Effector memory CD4-positive, alpha-beta T cell (primary cell): ENCODE measurements at places on chromosomes 6 and 20.
A peak's percentile ranks its signal among the peaks of the same experiment; 100 is the strongest.

GRCh38 chr20:59004493-59004762 lies 2.6 kb downstream of the CTSZ start:
- DNase-seq: peak; percentile 59

DNA sequence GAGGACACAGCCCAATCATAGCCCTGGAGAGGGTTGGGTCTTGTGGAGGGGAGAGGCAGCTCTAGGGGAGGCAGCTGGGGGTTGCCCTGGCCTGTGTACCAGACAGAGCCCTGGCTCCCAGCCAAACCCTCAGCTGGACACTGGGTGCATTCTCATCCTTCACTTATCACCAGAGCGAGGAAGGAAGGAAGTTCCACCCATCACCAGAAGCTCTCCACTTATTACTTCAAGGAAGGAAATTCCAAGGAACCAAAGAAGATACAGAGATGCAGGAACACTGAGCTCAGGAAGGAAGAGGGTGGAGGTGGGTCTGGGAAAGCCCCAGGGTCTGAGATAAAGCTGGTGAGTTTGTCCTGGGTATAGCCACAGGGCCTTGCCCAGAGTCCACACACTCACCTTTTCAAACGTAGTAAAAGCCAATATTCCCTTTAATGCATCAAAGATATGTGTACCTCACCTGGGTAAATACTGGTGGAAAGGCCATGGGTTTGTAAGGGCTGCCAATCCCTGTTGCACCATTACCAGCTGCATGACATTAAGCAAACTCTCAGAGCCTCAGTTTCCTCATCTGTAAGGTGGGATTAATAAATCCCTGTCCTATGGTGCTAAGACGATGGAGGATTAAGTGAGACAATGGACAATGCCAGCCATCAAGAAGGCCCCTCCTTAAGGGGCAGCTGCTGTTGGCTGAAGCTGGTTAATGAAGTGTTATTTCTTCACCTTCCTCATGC lies 109.7 kb upstream of the NAA20 start:
- no peak for DNase-seq

DNA sequence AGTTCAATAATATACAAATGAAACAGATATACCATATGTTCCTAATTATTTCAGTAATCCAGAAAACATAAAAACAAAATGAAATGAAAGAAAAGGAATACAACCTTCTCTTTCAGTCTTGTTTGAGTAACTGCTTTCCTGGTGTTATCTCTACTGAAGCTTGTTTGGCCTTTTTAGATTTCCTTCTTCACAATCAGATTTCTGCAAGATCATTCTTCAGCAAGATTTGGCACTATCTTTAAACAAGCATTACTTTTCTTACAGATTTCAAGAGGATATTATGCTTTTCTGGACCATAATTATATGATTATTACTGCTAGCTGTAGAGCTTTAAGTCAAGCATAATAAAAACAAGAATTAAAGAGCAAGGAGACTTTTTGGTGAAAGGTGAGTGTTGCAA lies 120.2 kb downstream of the MYB start:
- DNase-seq: no peak

- DNase-seq: no peak
Measured at GRCh38 chr6:155213611-155214372, 50.0 kb upstream of the CLDN20 start.

DNA sequence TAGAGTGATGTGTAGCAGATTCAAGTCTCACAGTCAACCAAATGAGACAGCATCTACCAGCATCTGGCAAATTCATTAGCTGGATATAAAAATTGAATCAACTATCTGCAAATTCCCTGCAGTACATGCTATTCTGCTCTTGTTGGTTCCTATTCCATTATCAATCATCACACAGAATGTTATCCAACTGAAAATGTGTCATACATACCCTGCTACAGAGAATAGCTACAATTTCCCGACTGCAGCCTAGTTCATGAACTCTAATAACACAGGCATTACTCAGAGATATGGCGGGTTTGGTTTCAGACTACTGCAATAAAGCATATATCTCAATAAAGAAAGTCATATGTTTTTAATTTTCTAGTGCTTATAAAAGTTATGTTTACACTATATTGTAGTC lies 78.4 kb downstream of the AHI1 start:
- DNase-seq: no peak

- DNase-seq: no peak
Measured at GRCh38 chr20:5719861-5720403, 30.3 kb upstream of the SHLD1 start.

GRCh38 chr6:115932481-115932880 lies 128.2 kb downstream of the FRK start:
- no peak for DNase-seq

GRCh38 chr20:63682384-63683139 lies 13.9 kb upstream of the TNFRSF6B start:
- DNase-seq: no peak

DNA sequence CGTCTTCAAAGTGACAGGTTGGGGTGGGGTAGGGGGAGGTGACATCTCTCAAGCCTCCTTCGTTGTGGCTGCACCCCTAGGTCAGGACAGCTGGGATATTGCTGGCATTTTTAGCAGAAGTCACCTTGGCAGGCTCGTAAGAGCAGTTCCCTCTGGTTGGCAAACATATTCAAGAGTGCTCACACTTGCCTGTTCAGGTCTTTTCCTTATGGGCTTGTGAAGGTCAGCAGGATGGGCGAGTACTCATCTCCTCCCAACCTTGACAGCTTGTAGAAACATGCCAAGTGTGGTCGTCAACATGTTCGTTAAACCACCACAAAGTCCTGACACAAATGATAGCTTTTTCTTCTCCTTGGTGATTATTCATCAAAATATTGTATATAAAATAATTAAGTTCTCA lies 113.6 kb downstream of the HDGFL1 start:
- DNase-seq: no peak

DNA sequence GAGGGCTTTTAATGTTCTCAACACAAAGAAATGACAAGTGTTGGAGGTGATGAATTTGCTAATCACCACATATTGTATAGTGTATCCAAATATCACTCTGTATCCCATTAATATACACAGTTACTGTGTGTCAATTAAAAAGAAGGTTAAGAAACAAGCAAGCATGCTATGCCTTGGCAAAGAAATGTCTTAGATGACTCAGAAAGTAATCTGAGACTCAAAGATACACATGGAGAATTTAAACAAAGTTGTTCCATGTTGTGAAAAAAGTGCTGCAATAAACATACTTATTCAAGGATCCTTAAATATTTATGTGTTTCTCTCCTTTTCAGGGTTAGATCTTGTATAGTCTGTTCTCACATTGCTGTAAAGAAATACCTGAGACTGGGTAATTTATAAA lies 300.9 kb downstream of the DHX35 start:
- no peak for DNase-seq

DNA sequence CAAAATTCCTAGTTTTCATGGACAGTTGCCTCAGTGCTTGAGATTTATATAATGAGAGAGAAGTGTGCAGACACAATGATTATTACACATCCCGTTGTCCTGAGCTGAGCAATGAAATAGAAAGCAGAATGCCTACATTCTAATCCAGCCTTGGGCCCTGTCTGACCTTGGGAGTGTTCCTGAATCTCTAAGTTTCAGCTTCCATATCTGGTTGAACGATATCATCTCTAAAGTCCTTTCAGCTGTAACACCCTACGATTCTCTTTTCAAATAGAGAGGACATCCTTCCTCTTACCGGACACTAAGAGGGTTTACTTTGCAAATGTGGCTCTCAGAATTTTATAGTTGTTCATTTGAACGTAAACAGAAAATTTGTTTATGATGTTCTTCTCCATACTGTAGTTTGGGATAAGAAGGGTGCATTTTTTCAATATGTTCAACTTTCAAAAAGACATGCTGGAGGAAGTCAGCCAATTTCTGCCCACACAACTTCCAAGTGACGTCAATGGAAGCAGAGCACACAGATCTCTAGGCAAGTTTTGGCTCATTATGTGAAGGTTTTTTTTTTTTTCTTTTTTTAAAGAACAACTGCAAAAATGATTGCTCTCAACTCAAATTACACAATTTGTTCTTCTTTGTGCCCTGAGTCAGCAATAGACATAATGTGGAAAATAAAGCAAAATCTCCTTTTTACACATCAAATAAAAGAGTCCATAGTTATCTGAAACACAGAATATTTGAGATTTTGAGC lies 50.4 kb downstream of the PDE7B start:
- DNase-seq: no peak

DNA sequence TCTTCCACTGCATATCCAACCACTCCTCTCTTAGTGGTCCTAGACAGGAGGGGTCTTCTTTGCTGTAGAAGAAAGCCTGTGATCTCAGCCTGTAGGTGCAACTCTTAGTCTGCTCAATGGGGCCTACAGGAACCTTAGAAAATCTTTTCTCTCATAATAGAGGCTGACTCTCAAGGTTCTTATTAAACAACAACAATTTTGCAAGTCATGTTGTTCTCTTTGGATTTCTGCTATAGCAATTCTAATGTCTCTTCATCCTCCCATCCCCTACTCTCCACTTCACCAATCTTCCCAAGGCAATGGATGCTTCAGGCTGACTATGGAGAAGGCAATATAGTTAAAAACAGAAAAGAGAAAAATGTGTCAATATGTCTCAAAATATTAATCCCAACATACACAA lies 40.8 kb upstream of the SPTLC3 start:
- DNase-seq: no peak

DNA sequence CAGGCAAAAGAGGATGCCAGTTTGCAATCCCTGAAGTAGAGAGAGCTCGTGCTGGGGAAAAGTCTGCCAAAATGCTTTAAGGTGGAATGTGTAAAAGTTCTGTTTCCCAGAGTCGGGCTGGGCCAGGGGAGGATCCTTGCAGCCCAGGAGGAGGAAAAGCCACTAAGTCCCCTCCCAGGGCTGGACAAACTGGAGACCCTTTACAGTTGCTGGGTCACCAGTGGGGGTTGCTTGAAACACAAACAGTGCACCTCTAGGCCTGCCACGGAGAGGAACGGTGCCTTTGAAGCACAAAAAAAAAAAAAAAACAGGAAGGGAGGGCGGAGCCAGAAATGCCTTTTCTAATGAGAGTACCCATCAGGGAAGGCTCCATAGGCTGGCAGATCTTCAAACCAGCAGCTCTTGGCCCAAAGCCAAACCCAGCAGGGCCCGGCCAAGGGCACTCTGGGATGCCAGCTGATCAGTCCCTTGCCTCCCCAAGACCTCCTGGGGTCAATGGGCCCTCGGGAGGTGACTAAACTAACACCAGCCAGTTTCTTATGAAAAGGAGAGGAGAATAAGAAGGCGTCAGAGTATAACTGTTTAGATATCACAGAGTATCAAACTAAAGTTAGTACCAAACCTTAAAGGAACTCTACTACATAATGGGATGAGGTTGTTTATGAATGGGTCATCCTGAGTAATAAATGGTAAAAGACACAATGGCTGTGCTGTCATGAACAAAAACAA lies 23.7 kb downstream of the HLA-A start:
- peak; percentile 37 for DNase-seq

DNA sequence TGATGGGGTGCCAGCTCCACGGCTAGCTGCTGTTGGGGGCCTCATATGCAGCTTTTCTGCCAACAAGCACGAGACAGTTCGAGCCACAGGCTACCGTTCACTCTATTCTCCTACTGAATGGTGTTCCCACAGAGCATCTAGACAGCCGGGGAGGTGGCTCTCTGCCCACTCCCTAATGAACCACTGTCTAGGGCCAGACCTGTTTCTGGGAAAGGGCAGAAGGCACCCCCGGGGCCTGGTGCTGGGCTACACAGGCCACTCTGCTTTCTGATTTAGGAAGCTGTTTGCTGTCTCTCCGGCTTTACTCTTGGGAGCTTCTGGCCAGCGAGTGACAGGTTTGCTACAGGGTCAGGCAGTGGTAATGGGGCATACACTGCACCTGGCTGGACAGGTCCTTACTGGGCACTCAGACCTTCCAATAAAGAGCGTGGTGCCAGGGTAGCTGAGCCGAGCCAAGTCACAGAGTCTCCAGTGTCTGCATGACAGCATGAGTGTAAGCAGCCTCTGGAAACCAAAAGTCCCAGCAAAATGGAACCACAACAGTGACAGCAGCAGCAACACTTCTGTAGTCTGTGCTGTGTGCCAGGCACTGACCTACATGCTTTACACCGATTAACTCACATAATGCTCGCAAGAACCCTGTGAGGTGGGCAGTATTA lies 8.4 kb downstream of the CCDC167 start:
- no peak for DNase-seq

DNA sequence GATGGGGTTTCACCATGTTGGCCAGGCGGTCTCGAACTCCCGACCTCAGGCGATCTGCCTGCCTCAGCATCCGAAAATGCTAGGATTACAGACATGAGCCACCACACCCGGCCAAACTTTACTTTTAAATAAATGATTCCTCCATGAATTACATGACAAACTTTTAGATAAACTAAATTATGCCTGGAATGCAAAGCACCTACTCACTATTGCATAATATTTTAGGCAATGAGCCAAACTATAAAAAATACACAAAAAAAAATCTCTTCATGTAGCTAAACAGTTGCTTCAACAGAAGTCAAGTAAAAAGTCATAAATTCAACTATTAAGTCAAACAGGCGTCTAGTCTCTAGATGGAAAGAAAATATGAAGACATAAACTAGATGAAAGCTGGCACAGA lies 56.5 kb downstream of the PTPRK start:
- no peak for DNase-seq

GRCh38 chr20:62219992-62220665 lies at the start of gene HRH3:
Gene HRH3, minus strand, starts transcription at chr20:62220278. Its CDS starts 308 bp downstream, at chr20:62219970.
- DNase-seq: peak; percentile 8

DNA sequence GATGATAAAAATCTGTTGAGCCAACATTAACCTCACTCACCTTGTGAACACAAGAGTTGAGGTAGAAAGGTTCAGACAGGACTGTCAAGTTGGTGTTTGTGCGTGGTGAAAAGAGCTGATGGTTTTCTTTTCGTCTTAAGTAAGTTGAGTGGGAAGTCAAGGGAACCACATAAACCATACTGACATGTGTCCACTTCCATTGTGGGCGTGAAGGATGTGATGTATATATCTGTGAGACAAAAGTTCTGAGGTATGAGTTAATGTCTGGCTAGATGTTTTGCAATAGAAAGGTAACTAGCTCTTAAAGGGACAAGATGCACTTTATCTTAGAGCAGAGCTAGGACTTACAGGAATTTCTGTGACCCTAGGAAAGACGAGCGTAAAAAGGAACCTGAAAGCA lies 1272.1 kb upstream of the ADGRB3 start:
- no peak for DNase-seq

DNA sequence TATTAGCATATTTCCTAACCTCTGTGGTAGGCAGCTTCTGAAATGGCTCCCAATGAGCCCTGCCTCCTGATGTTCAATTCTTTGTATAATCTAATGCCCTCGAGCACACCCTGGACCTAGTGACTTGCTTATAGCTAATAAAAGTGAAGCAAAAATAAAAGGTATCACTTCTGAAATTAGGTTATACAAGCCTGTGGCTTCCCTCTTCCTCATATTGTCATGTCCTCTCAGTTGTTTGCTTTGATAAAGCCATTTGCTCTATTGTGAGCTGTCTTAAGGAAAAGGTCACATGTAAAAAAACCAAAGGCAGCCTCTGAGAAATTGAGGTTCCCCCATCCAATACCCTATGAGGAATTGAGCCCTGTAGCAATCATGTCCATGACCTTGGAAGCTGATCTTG lies 442.1 kb upstream of the ADGRB3 start:
- DNase-seq: no peak
